Caki2 (cell line): ENCODE measurements at places on chromosomes 6 and 20. TPM values are rescaled to one million over a fixed set of nuclear protein-coding genes. Genes with fewer than 3 reads are reported as not detected.

The HAO1 gene
- not detected in 2 replicates for total RNA-seq

The CFB gene
- 2.6 and 4.7 TPM in 2 replicates for total RNA-seq

The BYSL gene
- 139 and 161 TPM in 2 replicates for total RNA-seq

The ENPP1 gene
- total RNA-seq, result 2.6 and 2.8 TPM in 2 replicates

The C6orf58 gene
- 1.3 TPM in 1 of 2 replicates, not detected in the other for total RNA-seq

DNA sequence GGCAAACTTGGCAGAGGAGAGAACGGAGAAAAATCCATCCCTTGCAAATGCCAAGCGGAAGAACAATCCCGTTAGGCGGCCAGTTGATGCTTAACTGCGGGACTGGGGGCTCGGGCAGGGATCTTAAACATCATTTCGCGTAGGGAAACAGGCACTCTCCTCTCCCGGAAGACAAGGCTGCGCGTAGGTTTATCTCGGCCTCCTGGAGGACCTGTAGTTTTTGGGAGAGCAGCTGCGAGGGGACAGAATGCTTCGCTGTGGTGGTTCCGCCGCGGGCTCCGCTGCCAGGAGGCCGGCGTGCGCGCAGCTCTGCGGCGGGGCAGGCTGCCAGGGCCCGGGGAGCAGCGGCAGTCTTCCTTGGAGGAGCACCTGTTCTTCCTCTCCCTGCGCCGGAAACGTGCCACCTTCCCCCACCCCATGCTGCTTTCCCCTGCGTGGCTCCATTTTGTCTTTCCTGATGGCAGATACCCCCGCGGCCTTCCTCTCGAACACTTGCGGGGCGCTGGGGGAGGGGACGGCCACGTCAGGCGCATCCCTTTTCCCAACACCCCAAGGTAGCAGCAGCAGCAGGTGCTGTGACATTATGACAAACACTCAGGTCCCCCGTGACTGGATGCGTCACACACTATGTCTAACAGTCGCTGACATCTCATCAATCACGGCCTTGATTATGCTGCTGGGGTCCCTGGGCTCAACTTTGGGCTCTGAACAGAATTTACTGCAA, 230.7 kb upstream of the BTBD3 start:
- no peak for DNase-seq

- peak; percentile 65 for DNase-seq
These were observed 464.3 kb upstream of the BTBD3 start for GRCh38 chr20:11453430-11453829.

DNA sequence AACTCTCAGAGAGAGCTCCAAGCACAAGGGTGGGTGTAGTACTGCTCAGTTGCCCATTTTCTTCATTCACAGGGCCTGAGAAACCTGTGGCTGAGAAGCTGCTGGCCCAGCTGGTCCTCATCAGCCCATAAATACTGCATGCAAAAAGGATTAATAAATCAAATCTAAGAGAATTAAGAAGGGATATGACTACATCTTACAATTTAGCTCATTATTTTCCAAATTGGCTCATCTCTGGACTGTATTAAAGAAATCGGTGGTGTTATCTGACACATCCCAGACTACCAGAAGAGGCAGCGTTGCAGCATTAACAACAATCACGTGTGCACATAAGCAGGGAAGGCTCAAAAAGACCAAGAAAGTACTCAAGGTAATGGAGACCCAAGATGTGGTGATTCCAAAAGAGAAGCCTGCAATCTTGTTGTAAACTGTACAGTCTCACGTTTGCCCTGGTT, 90.7 kb downstream of the CD24 start:
- DNase-seq, result no peak

DNA sequence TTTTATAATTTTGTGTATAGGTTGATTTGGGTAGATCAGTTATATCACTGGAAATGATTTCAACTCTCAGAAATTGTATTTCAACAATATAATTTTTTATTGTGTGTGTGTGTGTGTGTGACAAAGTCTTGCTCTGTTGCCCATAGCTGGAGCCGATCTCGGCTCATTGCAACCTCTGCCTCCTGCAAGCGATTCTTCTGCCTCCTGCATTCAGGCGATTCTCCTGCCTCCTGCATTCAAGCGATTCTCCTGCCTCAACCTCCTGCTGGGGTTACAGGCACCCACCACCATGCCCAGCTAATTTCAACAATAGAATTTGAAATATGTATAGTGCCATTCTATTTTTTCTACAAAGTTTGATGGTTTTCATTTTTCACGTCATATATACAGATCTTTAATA, 24.1 kb downstream of the AFDN start:
- no peak for DNase-seq

- no peak for DNase-seq
These were observed 125.0 kb upstream of the TSHZ2 start for GRCh38 chr20:52847029-52847660.

- peak; percentile 58 for DNase-seq
These were observed 42.6 kb upstream of the SUPT3H start for GRCh38 chr6:45420083-45420908.

DNA sequence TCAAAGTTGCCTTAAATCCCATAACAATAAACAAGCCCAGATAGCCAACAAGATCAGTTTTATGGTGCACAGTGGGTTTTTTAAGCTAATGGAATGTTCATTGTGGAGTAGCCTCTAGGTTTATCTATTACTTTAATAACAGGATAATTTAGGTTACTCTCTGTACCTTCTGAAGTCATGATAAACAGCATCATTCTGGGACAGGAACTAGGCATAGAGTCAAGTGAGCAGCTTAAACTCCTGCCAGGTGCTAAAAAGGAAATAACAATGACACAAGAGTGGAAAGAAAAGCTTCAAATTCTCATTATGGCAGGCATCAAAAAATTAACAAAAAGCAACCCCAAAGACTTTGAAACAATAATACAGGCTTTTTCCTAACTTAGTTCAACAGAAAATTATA, 228.8 kb downstream of the HACE1 start:
- no peak for DNase-seq

DNA sequence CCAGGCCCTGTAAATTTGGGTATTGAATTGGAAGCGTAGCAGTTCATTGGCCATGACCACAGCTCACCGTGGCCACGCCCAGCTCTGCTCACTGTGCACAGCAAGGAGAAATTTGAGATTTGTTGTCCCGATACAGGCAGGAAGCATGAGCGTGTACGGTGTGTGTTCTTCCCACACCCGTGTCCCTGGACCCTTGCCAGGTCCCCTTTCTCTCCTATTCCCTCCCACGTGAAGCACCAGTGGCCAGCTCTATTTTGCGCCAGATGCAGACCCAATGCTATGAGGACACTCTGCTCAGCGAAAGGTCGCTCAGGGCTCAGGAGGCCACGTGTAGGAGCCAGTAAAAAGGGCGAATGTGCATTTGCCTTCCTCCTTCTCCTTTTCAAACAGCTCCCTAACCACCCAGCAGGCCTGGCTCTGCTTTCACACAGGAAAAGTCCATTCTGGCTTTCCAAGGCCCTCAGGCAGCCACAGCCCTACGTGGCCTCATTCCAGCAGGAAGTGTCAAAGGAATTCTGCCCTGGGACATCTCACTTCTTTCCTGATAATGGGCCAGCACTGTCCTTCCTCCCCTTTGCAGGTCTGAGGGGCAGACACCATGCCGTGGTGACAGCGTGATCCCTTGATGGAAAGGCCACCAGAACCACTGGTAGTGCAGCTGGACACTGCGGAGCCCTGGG, 499.2 kb upstream of the CDH4 start:
- DNase-seq, result no peak

GRCh38 chr6:81561071-81561564, 191.4 kb downstream of the TENT5A start:
- peak; percentile 12 for DNase-seq

- no peak for DNase-seq
These were observed 109.1 kb downstream of the LY86 start for GRCh38 chr6:6697620-6698019.

GRCh38 chr6:72968704-72969103, 256.6 kb downstream of the KHDC1L start:
- DNase-seq, result no peak

DNA sequence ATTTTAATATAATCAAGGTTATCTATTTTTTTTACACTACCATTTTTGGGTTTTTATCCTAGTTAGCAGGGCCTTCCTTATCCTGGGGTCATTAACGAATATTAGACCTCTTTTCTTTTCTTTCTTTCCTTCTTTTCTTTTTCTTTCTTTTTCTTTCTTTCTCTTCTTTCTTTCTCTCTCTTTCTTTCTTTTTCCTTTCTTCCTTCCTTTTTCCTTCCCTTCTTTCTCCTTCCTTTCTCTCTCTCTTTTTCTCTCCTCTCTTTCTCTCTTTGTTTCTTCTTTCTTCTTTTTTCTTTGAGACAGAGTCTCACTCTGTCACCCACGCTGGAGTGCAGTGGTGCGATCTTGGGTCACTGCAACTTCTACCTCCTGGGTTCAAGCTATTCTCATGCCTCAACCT, 120.4 kb upstream of the PDE7B start:
- DNase-seq, result no peak

GRCh38 chr6:152993431-152993830, 9.1 kb downstream of the MTRF1L start:
- DNase-seq, result no peak

GRCh38 chr6:138601128-138601527, 101.8 kb upstream of the NHSL1 start:
- no peak for DNase-seq

- peak; percentile 67 for DNase-seq
These were observed 448.7 kb downstream of the PREX1 start for GRCh38 chr20:48378976-48379675.

DNA sequence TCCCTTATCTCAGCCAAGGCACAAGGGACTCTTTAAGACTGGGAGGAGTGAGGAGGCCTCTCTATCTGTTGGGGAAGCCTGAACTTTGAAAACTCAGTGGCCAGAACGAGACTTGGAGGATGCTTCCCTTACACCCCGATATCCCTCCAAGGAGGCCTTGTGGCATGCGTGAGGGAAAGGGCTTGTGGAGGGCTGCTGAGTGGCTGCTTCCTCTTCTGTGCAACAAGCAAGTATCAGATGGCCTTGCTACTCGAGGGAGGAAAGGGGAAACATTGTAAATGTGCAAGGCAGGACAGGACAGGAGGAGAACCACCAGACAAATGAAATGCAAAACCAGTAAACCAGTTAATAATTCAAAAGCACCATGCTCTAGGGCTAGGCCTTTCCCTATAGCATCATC, 306.5 kb upstream of the MAP3K7 start:
- no peak for DNase-seq

GRCh38 chr6:102118034-102118433, 724.5 kb downstream of the GRIK2 start:
- no peak for DNase-seq

DNA sequence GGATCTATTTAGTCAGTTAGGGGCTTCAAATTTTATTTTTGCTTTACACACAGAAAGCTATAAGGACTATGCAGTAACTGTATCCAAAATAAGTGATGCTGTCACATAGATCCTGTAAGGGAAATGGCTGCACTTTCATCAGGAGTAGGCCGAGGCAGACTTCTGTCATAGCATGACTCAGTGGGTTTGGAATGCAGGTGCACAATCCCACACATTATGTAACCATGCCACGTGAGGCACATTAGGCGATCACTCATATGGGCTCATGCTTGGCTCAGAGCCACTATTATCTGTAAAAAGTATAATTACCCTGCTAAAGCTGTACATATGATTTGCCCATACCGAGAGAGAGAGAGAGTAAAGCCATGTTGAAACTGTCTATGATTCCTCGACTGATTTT, 1189.4 kb upstream of the EYS start:
- DNase-seq, result peak; percentile 61

DNA sequence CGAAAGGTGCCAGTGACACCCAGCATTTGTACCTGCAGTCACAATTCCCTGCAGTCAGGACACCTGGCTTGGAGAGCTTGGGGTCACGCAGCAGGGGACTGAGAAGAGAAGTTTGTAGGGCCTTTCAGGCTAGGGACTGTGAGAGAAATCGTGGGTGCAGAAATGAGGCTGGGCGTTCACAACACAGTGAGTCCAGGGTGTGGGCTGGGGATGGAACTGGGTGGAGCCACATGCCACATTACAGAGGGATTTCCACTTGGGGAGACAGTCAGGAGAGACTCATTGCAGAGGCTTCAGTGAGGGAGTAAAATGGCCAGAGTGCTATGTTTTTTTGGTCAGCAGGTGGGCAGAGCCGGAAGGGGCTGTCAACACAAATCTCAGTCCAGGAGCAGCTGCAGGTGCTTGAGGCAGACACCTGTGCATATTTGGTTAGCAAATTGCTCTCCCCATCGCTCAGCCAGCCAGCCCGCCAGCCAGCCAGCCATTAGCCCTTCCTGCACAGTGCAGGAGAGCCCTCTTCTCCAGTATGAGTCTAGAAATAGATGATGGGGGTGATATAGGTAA, 7.4 kb downstream of the ITPR3 start:
- no peak for DNase-seq

DNA sequence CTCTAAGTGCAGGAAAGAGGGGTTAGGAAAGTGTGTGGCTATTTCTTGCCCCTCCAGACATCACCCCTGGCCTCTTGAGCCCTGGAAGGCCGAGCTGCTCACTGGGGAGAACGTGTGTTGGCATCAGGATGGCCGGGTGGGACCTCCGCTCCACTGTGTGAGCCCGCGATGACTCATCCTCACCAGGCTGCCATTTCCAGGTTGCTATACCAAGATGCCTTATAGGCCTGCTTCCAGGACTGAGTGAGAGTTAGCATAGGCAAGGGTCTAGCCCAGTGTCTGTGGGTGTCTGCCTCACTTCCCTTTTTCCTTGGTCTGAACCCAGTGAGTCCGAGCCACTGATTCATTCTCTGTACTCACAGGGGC, 105.0 kb downstream of the MRPL14 start:
- no peak for DNase-seq

GRCh38 chr6:134111062-134111677, 58.7 kb upstream of the SLC2A12 start:
- peak; percentile 50 for DNase-seq

GRCh38 chr6:126110512-126111270, 124.4 kb downstream of the TRMT11 start:
- DNase-seq, result no peak

DNA sequence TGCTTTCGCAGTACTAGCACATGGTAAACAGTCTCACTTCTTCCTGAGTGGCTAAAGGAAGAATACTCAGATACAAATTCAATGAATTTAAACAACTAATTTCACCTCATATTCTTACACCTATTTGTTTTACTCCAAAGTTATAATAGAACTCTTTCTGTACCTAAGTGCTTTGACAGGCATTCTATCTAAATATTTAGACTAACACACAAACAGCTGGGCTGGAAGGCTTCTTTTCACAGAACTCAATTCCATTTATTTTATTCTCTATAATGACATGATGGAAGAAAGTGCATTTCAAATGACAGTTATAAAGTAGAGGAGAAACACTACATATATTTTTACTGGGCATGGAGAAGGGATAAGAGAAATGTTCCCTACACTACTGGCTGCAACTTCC, 384.9 kb upstream of the SPTLC3 start:
- no peak for DNase-seq

DNA sequence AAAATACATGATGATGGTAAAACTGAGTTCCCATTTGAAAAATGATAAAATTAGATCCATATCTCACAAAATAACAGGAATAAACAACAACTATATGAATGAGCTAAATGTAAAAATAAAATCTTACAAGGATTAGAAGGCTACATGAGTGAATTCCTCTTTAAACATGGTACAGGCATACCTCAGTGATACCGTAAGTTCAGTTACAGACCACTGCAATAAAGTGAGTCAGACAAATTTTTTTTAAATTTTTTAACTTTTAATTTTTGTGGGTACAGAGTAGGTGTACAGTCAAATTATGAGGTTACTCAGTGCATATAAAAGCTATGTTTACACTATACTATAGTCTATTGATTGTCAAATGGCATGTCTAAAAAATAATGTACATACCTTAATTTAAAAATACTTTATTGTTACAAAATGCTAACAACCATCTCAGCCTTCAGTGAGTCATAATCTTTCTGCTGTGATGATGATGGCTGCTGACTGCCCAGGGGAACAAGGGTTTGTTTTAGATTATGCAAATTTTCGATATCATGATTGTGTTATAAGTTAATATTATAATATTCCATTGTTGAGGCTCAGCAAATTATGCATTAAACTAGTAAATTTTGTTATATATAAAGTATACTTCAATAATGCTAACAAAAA, 222.8 kb upstream of the RUNX2 start:
- no peak for DNase-seq
